ENCODE measurements at places on chromosomes 3 and 15. TPM values are rescaled to one million over a fixed set of nuclear protein-coding genes. Genes with fewer than 3 reads are reported as not detected.

GRCh38 chr3:153338487-153338886 lies 176.5 kb downstream of the RAP2B start:
- DNase-seq, result no peak

DNA sequence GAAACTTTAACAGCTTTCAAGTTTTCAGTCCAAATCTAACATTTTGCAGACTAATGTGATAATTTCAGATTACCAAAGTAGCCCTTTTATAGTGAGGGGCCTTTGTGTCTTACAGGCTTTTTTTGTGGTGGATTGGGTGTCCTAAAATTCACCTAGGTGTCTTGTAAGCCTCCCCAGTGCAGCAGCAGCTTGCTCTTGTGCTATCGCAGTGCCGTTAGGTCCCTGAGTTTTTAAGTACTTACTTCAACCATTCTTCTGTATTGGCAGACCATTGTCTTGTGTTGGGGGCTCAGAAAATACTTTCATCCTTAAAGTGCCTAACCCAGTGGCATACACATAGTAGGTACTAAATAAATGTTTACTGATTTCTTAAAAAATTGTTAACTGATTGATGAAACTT lies 2.1 kb downstream of the PDE8A start:
- DNase-seq, result no peak

The PLSCR4 gene
- total RNA-seq, result 54.8 TPM

The ATP8B4 gene
- total RNA-seq, result 2.7 TPM

All from colonic mucosa (tissue), 4 donors.